ENCODE measurements at places on chromosomes 12 and 14. TPM values are rescaled to one million over a fixed set of nuclear protein-coding genes. Genes with fewer than 3 reads are reported as not detected.

The MYH7 gene
- not detected for total RNA-seq

The CRADD gene
- total RNA-seq: 15.1 TPM

The TMEM121 gene
- 12.7 TPM for total RNA-seq

The CLEC4D gene
- not detected for total RNA-seq

The TAC3 gene
- not detected for total RNA-seq

The EXOC3L4 gene
- under 0.01 TPM for total RNA-seq

The PPP1CC gene
- 65.1 TPM for total RNA-seq

The PKP2 gene
- total RNA-seq: 0.38 TPM

The NFE2 gene
- not detected for total RNA-seq

The ZNF891 gene
- 1.1 TPM for total RNA-seq

The TMPRSS12 gene
- total RNA-seq: not detected

The TTC9 gene
- under 0.01 TPM for total RNA-seq

The EML1 gene
- total RNA-seq: 27.2 TPM

The APAF1 gene
- total RNA-seq: 39.3 TPM

The CCDC196 gene
- total RNA-seq: not detected

The ADAMTS20 gene
- not detected for total RNA-seq

The SETD3 gene
- 59.2 TPM for total RNA-seq

The BHLHE41 gene
- total RNA-seq: 2.1 TPM

The TOMM20L gene
- total RNA-seq: not detected

The TCL1A gene
- not detected for total RNA-seq

The C12orf54 gene
- total RNA-seq: not detected

The TTC8 gene
- 29.0 TPM for total RNA-seq

The CLEC6A gene
- total RNA-seq: not detected

The EMP1 gene
- total RNA-seq: 150 TPM

The IFNG-AS1 gene
- not detected for total RNA-seq

The KRT78 gene
- total RNA-seq: not detected

The RARG gene
- total RNA-seq: 21.9 TPM

The KRT7 gene
- 80.3 TPM for total RNA-seq

The SALL2 gene
- 1.2 TPM for total RNA-seq

The NFATC4 gene
- 30.3 TPM for total RNA-seq

The CEBPE gene
- not detected for total RNA-seq

The POTEG gene
- not detected for total RNA-seq

The TAS2R8 gene
- total RNA-seq: not detected

The TGFB3 gene
- 7.3 TPM for total RNA-seq

The PLA2G1B gene
- total RNA-seq: not detected

The MFAP5 gene
- 124 TPM for total RNA-seq

The OTUB2 gene
- 2.0 TPM for total RNA-seq

The CCDC184 gene
- 0.96 TPM for total RNA-seq

The LRP1 gene
- total RNA-seq: 326 TPM

The TGM1 gene
- total RNA-seq: 0.85 TPM

Data from regular cardiac myocyte (primary cell).